ELR (cell line): ENCODE measurements at places on chromosomes 7 and 10.
A peak's percentile ranks its signal among the peaks of the same experiment; 100 is the strongest.

DNA sequence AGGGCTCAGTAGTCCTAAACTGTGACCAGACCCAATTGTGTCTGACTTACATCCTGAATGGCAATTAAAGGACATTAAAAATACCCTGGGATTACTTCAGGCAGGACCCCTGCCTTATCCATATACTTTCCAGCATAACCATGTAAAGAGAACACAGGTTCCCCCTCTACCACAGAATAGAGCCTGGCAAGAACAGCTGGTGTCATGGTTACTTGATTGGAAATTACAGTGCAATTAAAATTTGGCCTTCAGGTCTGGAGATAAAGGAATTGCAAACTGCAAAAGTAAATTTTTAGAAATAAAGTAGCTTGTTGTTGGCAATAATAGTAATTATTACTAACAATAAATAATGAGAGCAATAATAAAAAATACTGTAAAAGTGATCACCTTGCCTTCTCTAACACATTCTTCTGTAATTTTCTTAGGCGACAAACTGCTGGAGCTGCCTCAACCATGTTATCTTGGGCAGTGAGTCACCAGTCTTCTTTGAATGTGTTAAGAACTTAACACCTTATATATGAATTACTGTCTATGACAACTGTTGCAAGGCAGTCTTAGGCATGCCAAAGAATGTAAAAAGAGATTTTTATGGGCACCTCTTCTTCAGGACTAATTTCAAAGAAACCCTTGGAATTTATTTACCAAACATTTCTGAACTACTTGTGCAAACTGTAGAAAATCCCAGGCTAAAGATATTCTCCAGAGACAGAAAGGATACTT, 53.7 kb downstream of the HIBADH start:
- peak; percentile 14 for DNase-seq

- DNase-seq, result no peak
Measured at GRCh38 chr7:102005933-102006480, 188.6 kb downstream of the CUX1 start.

GRCh38 chr7:12729112-12729511, 41.7 kb downstream of the ARL4A start:
- DNase-seq, result peak; percentile 10

- DNase-seq, result no peak
Measured at GRCh38 chr10:28798428-28798955, 121.2 kb downstream of the BAMBI start.

DNA sequence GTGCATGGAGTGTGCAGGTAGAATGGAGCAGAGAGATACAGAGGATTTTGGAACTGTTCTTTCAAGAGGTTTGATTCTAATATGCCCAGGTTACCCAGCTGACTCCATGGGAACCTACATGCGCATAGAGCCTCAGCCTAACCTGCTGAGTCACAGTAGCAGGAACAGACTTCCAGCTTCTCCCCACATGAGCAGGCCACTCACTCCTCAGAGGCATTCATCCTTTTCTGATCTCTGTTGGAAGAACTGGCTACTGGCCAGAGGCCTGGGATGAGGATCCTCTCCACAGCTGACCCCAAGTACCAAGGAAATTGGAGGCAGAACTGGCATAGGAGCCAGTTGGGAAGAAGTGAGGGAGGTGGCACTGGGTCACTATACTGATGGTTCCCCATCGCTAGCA, 17.9 kb upstream of the CCSER2 start:
- DNase-seq, result peak; percentile 50

- no peak for DNase-seq
Measured at GRCh38 chr7:117686311-117686935, 186.8 kb downstream of the CTTNBP2 start.

DNA sequence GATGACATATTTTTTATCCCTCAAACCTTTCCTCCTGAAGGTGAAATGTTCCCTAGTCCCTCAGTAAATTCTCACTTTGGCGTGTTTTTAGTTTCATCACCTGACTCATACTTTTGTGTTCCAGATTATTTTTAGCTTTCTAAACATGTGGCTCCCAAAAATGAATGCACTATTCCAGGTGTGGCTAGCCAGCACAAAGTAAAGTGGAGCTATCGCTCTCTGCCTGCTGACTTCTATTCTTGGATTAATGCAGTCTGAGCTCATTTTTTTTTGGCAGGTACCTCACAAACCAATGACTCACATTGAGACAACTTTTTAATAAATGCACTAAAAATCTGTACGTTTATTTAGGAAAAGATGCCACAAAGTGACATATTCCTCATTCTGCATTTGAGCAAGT, 58.8 kb upstream of the LANCL2 start:
- DNase-seq, result no peak

GRCh38 chr10:30813872-30814481, 184.4 kb upstream of the LYZL2 start:
- DNase-seq, result peak; percentile 95

DNA sequence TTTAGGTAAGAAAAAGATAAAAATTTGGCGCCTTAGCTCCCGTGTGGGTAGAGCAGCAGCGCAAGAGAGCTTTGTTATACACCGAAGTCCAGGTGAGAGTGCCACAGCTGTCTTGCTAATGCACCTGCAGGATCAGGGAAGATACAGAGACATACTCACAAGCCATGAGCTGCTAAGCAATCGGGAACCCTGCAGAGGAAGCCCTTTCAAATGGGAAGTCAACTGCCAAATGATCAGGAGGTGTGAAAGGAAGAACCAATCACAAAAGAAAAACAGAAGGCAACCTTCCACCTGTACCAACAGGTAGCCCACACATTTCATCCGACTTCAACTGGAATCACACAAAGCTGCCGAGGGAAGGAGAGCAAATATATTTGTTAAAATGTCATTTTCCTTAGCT, 610.5 kb upstream of the PFKP start:
- DNase-seq, result no peak

DNA sequence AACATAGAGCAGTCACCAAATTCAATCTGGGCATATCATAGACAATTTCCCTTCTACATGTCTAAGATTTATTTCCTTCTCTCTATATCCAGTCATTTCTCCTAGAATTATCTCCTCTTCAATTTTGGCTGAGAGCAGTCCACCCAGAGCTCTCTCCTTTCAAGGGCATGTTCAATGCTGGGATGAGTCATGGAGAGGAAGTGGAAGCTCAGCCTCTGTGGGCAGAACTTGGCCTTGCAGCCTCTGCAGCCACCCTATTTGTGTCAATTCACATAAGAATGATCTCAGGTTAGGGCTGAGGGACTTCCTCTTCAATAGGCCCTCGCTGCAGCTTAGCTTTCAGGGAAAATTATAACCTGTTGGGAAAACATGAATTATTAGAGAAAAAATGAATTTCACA, 560.8 kb downstream of the POM121L12 start:
- peak; percentile 0 for DNase-seq

- no peak for DNase-seq
Measured at GRCh38 chr7:117155694-117156093, 167.2 kb downstream of the WNT2 start.

DNA sequence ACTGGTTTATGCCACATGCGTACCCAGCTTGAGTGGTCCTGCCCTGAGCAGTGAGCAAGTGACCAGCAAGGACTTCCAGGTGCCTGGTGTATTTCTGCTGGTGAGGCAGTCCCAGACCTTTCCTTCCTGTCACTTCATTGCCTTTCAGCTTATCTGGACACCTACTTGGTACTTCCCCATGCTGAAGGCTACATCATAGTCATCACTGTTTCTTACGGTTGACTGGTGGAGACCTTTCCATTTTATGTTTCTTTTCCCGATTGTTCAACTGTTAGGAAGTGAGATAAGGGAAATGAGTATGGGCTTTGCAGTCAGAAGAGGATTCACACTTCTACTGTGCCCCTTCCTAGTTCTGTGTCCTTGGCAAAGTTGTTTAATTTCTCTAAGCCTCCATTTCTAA, 358.5 kb downstream of the GFRA1 start:
- DNase-seq, result no peak

DNA sequence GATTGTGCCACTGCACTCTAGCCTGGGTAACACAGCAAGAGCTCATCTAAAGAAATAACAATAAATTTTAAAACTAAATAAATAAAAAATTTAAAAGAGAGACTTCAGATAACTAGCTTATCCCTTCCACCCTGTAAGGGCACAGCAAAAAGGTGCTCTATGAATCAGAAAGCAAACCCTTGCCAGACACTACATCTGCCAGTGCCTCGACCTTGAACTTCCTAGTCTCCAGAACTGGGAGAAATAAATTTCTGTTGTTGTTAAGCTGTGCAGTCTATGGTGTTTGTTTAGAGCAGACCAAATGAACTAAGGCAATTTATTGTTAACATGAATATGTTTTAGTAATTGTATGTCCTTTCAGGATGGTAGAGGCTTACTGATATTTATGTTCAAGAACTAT, 174.9 kb upstream of the TRIM24 start:
- DNase-seq, result no peak

- no peak for DNase-seq
Measured at GRCh38 chr7:82818171-82818570, 344.5 kb downstream of the PCLO start.

- DNase-seq, result peak; percentile 61
Measured at GRCh38 chr7:85176197-85176596, 10.7 kb downstream of the SEMA3D start.

- DNase-seq, result no peak
Measured at GRCh38 chr7:82821037-82821436, 341.6 kb downstream of the PCLO start.

GRCh38 chr7:129530795-129531391, 28.6 kb downstream of the SMKR1 start:
- DNase-seq, result peak; percentile 95

DNA sequence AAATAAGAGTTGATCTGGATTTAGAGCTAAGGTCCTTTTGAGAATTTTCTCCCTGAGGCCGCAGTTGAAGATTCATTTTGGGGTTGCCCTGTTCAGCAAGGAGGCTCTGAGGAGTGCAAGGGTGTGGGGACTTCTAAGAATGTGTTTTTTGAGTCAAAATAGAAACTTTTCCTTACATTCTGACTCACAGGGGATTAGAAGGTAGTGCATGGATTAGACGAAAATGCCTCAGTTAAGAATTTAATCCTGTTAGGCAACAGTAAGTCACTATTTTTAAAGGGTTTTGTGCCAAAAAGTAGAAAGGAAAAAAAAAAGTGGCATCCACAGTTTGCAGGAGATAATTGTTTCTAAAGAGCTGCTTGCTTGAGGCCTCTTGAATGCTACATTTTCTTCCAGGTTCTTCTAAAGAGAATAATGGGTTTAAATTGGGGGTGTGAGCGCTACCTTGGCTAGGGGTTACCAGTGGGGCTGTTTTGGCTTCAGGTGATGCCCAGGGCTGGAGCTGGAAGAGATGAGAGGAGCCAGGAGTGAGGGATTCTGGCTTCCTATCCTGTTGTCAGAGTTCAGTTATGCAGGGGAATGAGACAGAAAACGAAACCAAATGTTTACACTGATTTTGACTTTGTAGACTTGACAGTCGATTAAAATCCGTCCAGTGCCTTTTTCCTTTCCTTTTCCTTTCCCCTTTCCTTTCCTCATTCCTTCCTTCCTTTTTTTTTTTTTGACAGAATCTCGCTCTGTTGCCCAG, 52.9 kb downstream of the BAMBI start:
- DNase-seq, result no peak

DNA sequence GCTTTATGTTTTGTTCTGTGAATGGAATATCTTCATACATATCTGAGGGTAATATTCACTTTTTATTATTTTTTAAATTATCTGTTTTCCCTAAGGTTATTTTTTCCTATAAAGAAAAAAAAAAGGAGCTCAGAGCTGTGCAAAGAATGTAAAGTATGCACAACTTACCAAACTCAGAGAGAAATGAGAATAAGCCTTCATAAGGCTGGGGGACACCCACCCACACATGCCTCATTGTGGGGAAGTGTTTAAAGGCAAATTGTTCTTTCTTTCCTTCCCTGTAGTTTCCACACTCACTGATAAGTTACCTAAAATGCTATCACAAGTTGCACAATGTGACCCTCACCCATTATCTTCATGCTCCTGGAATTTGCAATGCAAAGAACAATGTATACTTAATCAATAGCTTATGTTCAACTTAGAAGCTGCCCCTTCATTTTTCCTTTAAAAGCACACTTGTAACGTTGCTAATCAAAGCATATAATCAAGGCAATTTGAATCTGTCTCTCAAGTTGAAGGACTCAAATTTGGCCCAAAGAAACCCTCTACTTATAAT, 108.1 kb downstream of the GNAT3 start:
- DNase-seq, result no peak

- DNase-seq, result no peak
Measured at GRCh38 chr7:99167072-99167471, 23.2 kb upstream of the SMURF1 start.

- peak; percentile 54 for DNase-seq
Measured at GRCh38 chr7:34523226-34523918, 134.6 kb upstream of the NPSR1 start.

DNA sequence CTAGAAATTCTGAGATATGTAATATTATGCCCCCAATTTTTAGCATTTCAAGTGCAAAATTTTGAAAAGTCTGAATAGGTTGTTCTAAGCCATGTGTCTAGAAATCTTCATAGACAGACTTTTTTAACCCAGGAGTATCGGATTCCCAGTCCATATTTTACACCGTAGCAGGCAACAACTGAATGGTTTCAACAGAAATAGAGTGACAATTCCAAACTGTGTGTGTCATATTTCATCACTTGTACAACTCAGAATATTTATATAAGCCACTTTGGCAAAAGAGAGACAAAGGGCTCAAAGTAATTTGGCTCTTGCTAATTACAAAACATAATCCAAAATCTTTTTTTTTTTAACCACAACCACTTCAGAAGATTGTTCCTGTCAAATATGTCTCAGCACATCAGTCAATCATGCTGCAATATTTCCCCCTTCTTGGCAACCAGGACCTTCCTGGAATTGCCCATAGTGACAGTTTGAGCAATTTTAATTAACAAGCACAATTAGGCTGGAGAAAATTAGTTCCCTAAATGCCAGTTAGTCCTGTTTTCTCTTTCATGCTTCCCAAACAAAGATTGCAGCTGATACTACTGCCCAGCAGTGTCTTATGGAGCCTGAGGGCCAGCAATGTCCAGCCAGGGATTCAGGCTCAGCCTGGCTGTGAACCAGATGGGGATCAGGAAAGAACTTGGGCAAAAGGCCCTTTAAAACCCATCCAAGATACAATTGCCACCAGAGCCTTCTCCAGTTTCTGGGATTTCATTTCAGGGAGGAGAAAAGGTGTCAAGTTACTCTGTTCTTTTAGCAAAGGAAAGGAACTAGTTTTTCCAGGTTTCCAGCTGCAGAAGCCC, 533.3 kb upstream of the GHITM start:
- no peak for DNase-seq
